Bronchial epithelial cell (primary cell): ENCODE measurements at places on chromosomes 5 and 9. TPM values are rescaled to one million over a fixed set of nuclear protein-coding genes. Genes with fewer than 3 reads are reported as not detected.

The NTNG2 gene
- total RNA-seq: under 0.01 TPM in 1 of 2 replicates, not detected in the other

The FBN2 gene
- 26.1 and 49.0 TPM in 2 replicates for total RNA-seq

The AQP7 gene
- total RNA-seq: not detected in 2 replicates

The PCDHGB5 gene
- 2.4 and 5.1 TPM in 2 replicates for total RNA-seq

The PTTG1 gene
- total RNA-seq: 36.9 and 44.4 TPM in 2 replicates

The TMEM215 gene
- total RNA-seq: not detected in 2 replicates

The ENTPD2 gene
- 0.79 and 1.2 TPM in 2 replicates for total RNA-seq

The SLC27A4 gene
- total RNA-seq: 19.7 and 34.8 TPM in 2 replicates

The ZDHHC11B gene
- under 0.01 and 0.51 TPM in 2 replicates for total RNA-seq

The PCDHA10 gene
- under 0.01 TPM in 2 replicates for total RNA-seq

The SPINK1 gene
- 0.51 and 1.1 TPM in 2 replicates for total RNA-seq
